NCI-H2081 treated with DMSO at 0.1 percent for 48 hours (cell line): ENCODE measurements at places on chromosomes 5 and 9.

GRCh38 chr5:25891691-25892090, 1146.7 kb downstream of the CDH9 start:
- no peak for DNase-seq

DNA sequence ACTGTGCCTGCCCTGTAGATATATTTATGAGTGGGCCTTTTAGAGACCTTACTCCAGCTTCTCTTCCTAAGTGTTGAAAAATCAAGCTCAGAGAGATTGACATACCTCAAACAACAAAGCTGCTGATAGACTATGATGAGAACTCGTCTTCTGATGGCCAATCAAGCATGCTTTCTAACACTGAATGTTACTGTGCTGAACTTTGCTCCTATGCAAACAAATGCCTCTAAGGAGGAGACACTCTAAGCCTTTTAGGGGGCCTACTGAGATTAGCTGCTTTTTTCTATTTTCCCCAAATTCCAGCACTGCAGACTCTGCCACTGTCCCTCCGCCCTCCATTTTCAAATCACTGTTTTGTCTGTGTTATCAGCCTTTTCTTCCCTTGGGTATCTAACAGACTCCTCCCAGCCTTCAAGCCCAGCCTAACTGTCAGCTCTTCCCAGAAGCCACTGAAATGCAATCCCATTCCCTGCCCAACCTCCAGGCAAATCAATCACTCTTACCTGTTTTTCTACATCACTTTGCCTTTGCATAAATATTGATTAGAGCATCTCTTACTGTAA, 39.5 kb downstream of the TXNDC8 start:
- DNase-seq, result no peak

DNA sequence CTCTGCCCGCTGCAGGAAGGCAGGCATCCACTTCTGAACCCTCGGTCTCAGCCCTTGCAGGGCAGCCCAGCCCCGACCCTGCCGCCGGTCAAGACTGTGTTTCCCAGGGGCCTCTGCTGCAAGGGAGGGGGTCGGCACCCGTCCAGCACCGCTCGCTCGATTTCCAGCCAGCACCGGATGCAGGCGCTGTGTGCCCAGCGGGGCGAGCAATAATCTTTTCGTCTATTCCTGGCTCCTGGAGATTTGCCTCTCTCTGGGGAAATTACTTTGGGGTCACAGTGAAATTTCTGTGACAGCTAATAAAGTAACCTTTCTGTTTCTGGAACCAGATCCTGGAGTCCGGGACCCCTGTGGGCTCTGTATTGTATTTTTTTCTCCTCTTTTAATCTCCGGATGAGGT, 155.3 kb downstream of the COL23A1 start:
- no peak for DNase-seq

DNA sequence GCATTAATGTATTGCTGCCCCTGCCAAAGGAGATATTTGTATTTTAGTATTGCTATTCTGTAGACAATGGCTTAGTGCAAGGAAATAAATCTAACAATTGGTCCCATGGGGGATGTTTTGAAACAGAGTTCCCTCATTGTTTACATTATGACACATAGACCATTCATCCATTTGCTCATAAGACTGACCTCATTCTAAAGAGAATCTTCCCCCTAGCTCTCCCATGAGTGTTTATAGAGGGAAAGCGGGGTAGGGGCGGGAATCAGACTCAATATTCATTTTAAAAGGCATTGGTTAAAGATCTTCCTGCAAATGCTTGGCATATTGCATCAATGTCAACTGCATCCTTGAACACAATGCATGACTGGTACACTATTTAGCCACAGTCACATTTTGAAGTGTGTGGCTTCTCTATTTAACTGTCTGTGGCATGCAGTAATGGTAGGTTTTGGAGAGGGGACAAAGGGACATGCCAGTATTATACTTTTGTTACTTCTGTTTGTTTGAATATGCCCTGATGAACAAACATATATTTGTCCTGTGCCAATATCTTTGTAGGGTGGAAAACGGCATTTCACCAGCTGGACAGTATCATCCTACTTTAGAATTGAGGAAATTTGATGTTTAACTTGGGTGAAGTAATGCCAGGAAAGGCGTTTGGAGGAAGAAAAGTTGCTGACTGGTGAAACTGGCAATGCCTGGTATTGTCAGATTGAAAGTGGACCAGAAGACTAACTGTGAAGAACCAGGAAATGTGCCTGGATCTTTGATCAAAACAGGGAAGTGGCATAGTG, 84.1 kb upstream of the MEGF10 start:
- DNase-seq, result no peak

DNA sequence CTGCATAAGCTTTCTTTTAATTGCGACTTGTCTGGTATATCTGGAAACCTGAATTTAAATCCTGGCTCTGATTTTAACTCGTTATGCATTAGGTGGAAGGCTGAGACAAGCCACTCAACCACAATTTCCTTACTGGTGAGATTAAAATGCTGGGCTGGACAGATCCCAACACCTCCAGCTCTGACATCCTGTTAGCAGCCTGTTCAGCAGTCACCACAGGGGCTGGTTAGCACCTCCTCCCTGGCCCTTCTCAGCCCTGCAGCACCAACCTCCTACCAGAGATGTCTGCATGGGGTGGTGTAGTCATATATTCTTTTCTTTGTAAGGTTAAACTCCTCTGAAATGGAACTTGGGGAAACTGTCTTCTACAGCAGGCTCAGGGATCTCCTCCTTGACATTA, 156.5 kb upstream of the NFIL3 start:
- no peak for DNase-seq

- DNase-seq, result no peak
Observed at GRCh38 chr5:164139423-164139822, 634.0 kb downstream of the MAT2B start.

DNA sequence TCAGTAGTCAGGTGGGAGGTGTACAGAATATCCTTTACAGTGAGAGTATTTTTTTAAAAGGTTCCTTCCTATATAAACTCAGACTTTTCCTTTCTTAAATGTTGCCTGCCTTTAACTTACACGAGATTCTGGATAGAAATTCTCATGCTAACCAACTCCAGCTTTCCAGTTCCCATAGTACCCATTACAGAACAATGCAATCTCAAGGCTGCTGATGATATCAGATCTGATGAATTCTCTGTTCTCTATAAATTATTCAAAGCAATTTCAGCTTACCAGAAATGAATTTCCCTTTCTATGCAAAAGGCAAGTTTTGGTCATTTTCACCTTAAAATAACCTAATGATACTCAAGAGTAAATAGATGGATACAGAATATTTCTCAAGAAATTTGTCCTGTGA, 90.3 kb downstream of the NUDT12 start:
- DNase-seq, result no peak

DNA sequence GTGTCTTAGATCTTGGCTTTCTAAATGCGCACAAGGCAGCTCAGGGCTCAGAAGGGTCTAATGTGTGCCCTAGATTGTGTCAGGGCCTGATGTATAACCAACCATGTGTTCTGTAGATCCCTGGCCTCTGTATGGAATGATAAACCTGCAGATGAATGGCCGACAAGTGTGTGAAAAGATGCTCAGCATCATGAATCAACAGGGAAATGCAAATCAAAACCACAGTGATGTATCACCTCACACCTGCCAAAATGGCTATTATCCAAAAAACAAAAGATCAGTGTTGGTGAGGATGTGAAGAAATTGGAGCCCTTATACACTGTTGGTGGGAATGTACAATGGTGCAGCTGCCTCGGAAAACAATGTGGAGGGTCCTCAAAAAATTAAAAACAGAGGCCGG, 489.8 kb downstream of the SEMA5A start:
- no peak for DNase-seq

- no peak for DNase-seq
Observed at GRCh38 chr5:154118385-154118784, 72.1 kb upstream of the GALNT10 start.

DNA sequence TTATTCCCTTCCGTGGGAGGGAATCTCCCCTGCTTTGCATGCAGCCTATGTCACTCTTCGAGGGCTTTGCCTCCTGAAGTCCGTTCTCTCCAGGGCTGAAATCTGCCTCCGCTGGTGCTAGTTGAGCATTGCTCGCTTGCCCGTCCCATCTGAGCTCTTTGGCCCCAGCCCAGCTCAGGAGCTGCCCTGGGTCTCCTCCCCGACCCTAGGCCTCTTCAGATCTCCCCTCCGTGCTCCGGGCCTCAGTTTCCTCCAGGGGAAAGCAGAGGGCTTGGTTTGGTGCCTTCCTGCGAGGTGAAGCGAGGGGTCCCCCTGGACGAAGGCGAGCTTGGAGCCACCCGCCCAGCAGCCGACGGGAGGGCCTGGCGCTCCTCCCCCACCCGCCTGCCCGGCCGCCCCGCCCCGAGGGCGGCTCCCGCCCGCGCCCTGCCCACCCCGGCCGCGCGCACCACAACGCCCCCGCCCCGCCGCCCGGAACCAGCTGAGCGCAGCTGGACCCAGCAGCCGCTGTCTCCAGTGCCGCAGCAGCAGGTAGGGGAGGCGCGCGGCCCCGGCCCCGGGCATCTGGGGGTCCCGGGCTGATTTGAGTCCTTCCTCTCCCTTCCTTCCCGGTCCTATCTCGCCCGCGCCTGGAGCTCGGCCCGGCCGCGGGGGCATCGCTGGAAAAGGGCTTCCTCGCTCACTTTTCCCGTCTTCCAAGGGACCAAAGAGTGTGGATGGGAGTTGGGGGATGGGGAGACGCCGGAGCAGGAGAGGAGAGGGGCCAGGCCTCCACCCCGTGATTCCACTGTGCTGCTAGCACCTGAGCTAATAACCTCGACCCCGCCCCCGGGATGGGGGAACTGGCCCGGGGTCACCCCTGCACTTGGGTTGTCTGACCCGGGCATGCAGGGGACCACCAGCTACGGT, at the start of gene GSN:
Gene GSN, plus strand, starts transcription at position 474 of the 909 bp plus-strand sequence. CDS start 33,810 bp downstream, outside the sequence.
- DNase-seq, result no peak

DNA sequence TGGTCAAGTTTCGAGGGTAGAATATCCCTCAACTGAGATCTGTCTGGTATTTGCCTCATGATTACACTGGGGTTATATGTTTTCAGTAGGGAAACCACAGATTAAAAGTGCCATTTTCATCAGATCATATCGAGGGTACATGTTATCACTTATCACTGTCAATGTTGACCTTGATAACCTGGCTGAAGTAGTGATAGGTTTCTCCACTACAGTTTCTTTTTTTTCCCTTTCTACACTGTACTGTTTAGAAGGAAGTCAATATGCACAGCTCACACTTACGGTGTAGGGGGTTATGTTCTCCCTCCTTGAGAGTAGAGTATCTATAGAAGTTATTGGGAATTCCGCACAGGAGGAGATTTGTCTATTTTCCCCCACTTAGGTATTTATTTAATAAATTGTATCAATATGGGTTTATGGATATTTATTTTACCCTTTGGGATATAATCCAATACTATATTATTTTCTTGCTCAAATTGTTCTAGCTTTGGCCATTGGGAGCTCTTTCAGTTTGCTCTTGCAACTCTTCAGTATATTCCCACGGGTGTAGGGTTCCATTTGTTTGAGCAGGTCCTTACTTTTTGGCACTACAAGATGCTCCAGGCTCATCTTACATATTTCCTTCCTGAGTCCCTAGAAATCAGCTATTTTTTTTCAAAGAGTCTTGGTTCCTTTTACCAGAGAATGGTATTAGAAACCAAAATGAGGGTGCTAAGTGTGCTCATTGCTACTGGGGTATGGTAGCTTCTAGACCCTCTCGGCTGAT, 444.5 kb downstream of the RAB3C start:
- no peak for DNase-seq

GRCh38 chr9:106333481-106333880, 529.5 kb upstream of the ZNF462 start:
- DNase-seq, result peak; percentile 43

DNA sequence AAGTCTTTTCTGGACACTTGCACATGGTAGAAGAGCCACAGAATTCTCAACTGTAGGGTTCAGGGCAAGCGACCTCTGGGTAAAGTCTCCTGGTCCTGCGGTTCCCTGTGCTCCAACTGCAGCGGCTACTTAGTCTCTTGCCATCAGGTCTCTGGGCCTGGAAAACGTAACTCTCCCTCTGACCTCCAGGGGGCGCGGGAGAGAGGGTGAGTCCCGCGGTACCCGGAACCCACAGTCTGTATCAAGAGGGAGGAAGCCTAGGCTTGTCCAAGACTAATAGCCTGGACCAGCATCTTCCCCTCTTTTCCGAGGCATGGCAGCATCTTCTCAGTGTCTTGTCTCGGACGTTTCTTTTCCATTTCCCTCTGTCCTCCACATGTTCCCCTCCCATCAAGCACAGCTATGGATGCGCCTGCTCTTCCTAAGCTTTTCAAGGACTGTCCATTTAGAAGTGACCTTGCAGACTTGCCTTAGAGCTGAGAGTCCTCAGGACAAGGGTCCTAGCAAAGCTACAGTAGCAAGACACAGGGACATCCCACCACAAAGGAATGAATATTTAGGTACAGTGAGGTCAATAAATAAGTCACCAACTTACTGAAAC, 59.3 kb downstream of the FSTL4 start:
- no peak for DNase-seq

DNA sequence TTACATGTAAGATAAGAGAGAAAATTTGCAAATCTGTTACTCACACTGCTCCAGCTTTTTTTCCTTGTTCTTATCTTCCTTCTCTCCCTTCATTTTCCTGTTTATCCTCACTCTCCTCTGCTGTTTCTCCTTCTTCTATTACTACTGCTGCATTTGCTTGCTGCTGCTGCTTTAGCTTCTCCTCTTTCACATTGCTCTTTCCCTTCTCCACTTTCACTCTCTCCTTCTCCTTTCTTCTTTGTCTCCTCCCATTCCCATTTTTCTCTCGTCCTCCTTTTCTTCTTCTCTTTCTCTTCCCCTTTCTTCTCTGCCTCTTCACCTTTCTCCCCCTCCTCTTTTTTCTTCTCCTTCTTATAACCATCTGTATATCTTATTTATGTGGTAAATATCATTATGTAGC, 288.6 kb downstream of the CDH9 start:
- DNase-seq, result no peak

DNA sequence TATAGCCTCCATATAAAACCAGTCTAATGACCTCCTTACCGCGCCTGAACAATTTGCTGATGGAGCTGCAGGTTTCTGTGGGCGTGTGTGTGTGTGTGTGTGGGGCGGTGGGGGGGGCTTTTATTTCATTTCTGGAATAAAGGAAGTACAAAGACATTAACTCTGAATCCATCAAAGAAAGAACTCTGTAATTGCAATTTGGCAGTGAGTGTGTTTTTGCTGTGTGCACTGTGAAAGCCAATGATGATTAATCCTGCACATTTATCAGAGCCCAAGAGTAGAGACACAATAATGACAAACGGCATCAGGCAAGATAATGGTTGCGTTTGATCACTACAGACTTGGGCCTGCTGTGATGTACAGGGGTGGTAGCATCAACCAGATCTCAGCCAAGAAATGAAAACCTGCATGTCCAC, 29.3 kb upstream of the NDFIP1 start:
- peak; percentile 79 for DNase-seq
